CD4-positive, alpha-beta T cell treated with Interleukin-17A for 1 hour (primary cell): ENCODE measurements at places on chromosomes 11 and 22.

DNA sequence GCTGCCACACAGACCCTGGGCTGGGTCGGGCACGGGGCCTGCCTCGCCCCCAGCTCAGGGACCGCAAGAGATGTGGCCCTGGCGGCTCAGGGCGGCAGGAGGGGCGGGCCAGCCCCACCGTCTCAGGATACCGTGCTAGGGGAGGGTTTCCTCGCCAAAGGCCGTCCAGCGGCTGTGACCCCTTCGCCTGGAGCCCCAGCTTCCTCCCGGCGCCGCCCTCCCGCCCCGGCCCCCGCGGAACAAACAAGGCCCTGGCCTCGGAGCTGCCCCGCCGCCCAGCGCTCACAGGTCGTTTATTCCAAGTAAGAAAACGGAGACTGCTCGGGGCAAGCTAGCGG lies 543 bp upstream of the AP2A2 start:
- DNase-seq = peak; percentile 4

DNA sequence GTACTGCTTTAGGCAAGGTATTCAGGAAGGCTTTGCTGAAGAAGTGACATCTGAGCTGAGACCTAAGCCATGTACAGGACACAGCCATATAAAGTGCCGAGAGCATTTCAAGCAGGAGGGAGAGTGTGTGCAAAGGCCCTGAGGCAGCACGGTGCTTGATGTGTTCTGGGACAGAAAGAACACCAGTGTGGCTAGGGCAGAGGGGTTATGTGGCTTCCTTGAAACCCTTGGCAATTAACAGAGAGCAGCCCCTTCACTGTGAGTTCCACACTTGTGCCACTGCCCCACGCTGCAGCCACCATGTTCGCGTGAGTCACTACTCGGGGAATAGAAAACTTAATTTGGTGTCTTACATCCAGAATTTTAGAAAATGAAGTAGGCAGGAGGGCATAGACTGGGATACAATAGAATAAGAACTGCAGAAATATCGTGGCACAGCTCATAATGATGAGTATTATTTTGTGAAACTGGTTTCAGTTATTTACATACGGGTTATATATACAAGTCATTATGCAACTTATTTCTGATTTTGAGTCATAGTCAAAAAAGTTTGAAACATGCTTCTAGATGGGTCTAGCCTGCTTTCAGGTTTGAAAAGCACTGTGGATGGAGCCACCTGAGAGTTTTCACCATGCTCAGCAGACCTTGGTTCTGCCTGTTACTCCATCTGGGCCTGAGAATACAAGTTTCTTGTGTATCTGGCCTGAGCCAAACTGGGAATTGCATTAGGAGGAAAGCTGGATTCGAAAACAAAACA lies 11.8 kb downstream of the IL10RA start:
- no peak for DNase-seq

DNA sequence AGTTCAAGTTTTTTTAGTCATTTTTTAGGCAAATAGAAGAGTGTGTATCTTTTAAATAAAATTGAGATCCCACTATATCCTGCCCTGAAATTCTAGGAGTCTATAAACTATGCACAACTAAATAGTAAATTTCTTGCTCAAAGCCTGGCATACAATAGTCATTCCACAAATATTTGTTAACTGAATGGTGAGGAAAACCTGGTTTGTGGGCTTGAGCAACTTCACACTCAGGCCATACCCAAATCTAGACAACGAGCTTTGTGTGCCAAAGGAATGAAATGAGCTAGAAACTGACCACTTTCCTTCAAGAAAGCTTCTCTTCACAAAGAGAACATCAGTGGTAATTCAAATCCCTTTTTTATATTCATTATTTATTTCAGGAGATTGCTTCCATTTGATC lies 39.6 kb upstream of the AMOTL1 start:
- no peak for DNase-seq

DNA sequence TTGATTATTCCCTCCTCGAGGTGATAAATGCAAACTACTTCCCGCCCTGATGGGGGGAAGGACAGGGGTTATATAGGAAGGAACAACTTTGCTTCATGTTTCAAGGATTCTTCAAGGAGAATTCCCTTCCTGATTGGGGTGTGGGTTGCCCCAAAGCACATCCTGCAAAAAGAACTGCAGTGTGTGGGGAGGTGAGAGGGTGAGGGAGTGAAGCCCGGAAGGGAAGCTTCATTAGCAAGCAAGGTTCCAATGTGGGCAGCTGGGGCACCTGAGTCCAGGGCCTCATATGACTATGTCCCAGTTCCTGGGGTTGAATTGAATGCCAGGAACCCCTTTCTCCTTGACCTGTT lies 326.0 kb downstream of the MN1 start:
- DNase-seq = no peak

DNA sequence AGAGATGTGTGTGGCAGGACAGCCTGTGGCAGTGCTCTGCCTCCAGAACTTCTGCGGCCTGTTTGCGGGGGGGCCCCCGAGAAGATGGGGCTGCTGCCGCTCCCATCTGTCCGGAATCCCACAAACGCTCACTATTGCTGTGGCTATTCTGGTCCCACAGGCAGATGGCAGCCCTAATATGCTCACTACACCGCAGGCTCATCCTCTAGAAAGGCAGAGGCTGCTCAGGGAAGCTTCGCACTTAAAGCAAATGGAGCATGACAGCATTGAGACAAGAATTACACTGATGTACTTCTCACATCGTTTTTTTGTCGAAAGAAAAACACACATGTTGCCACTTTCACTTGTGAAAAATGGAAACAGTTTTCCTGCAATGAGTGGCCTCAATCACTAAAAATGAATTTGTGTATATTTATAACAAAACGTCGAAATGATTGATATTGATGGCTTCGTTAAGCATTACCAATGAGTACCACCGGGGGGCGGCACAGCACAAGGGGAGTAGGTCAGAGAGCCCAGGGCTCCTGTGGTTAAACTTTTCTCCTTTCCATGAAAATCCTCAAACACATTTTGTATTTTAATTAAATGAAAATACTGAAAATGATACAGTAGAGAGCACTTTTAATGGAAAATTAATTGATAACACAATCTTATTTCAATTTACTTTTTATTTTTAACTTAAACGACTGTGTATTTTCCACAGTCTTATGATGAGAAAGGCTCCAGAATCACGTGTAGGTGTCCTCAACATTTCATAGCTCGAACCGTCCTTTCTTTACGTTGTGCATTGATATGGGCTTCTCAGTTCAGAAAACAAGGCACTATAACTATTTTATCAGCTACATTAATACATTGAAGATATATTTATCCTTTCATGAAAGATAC lies 69.1 kb downstream of the CTTN start:
- peak; percentile 21 for DNase-seq
